ENCODE measurements at places on chromosomes 1 and 21.

DNA sequence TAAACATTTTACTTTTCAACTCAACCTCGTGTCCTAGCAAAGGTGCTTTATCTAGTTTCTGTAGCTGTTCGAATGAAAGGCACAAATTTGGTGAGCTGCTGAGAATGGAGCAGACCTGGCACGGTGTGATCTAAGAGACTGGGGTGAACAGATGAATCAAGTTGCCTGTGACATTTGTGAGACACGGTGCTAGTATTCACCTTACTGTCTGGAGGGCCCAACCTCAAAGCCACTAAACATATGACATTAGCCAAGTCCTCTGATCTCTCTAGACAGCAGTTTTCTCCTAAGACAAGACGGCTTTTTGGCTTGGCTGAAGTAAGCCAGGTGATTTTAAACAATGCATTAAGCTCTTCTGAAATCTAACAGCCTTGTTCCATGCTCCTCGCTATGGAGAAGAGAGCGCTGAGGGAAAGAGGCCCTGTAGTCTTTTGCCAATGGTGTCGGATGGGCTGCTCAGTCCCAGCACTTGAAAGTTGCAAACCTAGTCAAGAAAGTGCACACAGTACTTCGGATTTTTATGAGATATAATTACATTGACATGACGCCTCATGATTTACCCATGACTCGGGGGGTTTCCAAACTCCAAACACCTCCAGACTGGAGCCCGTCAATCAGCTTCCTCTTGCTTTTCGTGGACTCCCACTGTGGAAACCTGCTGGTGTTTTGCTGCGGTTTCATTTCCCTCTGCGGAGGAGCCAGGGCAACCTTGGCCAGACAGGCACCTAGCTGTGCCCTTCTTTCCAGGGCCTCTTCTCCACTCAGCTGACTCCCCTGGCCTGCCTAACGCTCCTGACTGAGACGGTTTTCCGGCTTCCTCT, 794 bp upstream of the TOR3A start:
- peak; percentile 5 for DNase-seq

- no peak for DNase-seq
These were observed 4.1 kb downstream of the ADPRS start for GRCh38 chr1:36092798-36093185.

DNA sequence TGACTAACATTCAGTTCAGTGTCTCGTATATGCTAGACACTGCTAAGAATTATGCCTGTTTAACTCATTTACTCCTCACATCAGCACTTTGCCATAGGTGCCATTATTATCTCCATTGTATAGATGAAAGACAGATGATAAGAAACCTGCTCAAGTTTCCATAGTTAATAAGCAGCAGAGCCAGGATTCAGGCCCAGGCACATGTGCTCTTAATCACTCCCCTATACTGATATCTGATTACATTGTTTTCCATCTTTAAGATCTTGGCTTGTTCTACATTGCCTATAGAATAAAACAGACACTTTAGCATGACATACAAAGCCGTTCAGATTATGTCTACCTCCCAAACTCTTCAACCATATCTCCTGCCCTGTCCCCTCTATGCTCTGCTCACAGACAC, 30.5 kb upstream of the USH2A start:
- DNase-seq, result no peak

- DNase-seq, result no peak
These were observed 284.4 kb downstream of the SETD4 start for GRCh38 chr21:35775778-35776544.

DNA sequence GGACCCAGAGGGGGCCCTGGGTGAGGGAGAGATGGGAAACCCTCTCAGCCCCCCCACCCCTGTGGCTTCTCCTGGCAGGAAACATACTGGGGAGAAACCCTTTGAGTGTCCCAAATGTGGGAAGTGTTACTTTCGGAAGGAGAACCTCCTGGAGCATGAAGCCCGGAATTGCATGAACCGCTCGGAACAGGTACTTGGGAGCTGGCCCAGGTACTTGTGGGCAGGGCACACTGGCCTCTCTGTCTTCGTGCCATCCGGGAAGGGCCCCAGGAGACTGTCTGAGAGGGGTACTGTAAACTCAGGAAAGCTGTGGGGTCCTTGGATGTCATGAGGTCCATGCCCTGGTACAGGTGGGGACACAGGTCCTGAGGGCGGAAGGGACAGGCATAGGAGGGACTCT, 6.0 kb downstream of the ZBTB48 start:
- no peak for DNase-seq

DNA sequence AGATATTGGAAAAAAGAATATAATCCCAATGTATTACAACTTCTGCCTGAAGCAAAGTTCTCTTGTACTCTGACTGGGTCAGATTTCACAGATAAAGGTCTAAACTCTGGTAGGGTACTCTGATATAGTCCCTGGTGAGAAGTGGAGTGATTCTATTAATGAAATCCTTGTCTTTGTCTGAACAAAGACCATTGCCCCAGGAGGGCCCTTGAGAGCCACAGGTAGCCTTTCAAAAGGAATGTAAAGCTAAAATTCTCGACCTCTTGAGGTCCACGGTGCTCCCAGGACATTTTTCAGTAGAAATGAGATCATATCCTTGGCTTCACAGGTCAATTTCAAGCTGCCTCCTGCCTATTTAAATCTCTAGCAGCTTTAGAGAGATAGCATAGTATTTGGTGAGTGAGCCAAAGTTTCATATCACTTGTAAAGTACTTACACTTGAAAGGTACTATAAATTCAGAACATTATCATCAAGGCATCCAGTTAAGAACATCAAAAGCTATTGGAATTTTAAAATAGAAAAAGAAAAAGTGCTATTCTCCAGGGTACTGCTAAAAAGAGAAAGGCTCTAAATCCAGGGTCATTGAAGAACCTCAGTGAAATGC, 10.1 kb downstream of the TNNI3K start:
- DNase-seq, result no peak

- DNase-seq, result no peak
These were observed 353.6 kb upstream of the C1orf87 start for GRCh38 chr1:60427194-60427593.

DNA sequence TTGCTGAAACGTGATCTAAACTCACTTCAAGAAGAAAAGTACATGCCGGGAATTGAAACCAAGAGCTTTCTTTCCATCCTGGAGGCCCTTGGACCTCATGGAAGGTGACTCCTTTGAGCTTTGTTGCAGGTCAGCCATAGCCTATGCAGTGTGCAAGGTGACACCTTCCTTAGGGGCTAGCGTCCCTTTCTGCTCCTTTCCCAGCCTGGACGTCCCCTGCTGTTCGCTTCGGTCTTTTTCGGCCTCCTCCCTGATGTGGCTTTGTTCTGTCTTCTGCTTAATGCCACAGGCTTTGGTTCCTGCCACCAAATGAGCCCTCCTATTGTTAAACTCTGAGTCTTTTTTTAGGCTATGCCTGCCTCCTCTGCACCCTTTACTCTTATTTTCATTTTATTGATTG, 308.8 kb downstream of the BRINP2 start:
- DNase-seq, result no peak

DNA sequence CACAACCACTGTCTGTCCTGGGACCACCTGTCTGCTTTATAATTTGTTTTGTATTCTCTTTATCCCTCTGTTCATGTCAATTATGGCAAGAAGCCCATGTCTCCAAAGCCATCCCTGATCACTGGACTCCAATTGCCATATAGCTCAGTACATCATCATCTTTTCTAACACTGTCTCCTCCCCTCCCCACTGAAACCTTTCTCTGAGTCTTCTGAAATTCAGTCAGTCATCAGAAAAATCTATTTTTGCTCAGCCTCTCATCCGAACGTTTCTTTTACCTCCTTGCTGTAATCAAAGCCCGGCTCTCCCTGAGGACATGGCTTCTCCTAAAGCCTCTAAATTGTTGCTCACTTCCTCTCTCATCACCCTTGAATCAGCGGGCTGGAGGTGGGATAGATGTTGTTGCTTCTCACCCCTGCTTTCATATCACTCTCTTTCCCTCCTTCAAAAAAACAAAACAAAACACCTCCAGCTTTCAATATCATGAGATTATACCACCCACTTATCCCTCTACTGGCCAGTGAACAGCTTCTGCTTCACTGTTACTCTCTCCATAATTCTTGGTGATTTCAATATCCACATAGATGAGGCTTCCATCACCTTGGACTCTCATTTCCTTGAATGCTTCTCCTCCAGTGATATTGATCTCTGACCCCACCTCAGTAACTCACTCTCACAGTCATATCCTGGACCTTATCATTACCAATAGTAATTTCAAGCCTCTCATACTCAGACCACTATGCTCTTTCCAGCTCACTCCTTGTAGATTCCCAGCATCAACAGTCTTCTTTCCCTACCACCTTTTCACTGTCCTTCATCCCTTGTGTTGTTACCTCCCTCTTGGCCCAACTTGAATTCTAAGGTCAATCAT, 27.8 kb downstream of the RAB3B start:
- no peak for DNase-seq

- DNase-seq, result no peak
These were observed 22.8 kb downstream of the ATP5PO start for GRCh38 chr21:33892853-33893252.

DNA sequence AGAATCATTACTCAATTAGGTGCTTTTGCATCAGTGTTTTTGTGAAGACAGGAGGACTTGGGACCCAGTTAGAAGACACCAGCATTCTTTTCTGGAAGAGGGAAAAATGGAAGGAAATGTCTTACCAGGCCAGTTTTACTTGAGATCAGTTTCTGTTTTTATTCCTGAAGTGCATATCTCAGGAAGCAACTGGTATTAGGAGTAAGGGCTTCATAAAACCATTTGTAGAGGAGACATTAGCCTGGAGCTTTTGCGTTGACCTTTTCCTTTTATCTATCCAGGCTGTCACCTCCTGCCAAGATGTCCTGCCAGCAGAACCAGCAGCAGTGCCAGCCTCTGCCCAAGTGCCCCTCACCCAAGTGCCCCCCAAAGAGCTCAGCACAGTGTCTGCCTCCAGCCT, at the start of gene LCE3B:
LCE3B (plus strand) TSS at position 301 of the 400 bp plus-strand sequence; CDS start at position 301, 0 bp downstream.
- no peak for DNase-seq

DNA sequence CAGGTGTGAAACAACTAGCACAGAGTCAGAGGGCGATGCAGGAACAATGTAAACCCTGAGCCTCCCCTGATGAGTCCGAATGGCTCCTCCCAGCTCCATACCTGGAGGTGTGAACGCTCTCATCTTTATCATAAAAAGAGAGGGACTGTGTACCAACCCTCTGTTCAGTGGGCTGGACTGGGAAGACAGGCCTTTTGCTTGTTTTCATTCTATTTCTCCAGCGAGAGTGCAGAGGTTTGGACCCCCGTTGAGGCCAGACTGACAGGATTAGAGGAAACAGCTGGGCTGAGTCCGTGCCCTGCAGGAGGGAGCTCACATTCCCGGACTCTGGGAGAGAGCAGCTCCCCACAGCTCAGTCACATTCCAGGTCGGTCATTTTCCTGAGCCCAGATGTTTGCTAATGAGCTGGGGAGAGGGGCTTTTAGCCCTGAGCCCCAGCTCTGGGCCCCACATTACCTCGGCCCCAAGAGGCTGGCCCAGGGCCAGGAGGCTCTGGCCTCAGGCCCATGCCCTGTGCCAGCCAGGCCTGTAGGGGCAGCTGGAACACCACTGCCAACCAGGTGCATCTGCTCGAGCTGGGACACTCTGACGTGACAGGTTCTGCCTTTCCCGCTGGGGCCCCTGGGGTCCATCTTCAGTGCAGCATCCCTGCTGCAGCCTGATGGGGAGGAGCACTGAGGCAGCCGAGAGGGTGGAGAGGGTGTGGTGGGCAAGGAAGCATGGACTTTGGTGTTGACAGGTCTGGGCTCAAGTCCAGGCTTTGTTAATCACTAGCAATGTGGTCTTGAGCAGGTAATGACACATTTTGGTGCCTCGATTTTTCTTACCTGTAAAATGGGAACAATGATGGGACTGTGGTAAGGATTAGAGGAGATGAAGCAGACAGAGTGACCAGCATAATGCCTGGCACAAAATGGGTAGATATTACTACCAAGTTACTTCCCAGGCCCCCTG, 3.5 kb upstream of the NBL1 start:
- no peak for DNase-seq

- no peak for DNase-seq
These were observed 2.0 kb upstream of the FAM131C start for GRCh38 chr1:16075337-16076030.

- no peak for DNase-seq
These were observed 14.0 kb downstream of the A3GALT2 start for GRCh38 chr1:33306653-33307493.
